ENCODE measurements at places on chromosomes 4 and X. TPM values are rescaled to one million over a fixed set of nuclear protein-coding genes. Genes with fewer than 3 reads are reported as not detected.

The AREG gene
- total RNA-seq, result 13.0 TPM

The BRS3 gene
- total RNA-seq, result not detected

The PPP2R2C gene
- total RNA-seq, result 81.5 TPM

The TRPC3 gene
- total RNA-seq, result 0.26 TPM

The PCDH18 gene
- total RNA-seq, result 6.6 TPM

The SOD3 gene
- 55.8 TPM for total RNA-seq

The COX18 gene
- total RNA-seq, result 11.2 TPM

DNA sequence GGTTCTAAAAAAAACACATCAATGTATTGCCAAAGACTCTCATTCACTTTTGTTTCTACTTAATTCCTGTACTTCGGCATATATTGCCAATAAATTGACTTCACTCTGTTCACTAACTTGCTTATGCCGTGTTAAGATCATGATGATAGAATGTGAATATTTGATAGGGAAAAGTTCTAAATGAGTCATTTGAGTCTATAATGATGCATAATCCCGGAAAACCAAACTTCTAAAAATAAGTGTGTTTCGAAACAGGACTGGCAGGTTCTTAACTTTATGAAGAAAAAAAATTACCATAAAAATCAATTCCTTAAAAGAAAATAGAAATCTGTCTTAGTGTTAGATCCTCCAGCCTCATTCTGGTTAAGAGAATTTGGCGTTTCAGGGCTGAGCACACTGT is 387.5 kb upstream of the FTHL17 start:
- H3K27ac ChIP-seq, result no peak overlapping the region
- no peak for DNase-seq
- no peaks in the 10 kb centered on the region for H3K4me1 ChIP-seq
- no peaks in the 10 kb centered on the region for H3K36me3 ChIP-seq
- no peak overlapping the region for H3K4me3 ChIP-seq
- H3K27me3 ChIP-seq, result no peaks in the 10 kb centered on the region

GRCh38 chrX:34578237-34578636 is 78.8 kb downstream of the TMEM47 start:
- no peak overlapping the region for H3K27ac ChIP-seq
- no peak overlapping the region for H3K4me3 ChIP-seq
- no peak for DNase-seq

DNA sequence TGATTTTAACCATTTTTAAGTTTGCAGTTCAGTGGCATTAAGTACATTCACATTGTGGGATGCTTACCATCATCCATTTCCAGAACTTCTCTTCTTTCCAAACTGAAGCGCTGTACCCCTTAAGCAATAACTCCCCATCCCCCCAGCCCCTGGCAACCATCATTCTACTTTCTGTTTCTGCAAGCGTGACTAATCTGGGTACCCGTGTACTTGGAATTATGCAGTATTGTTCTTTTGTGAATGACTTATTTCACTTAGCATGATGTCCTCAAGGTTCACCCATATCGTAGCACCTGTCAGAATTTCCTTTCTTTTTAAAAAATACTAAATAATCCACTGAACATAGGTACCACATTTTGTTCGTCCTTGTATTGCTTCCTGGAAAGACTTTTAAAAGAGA is 32.9 kb downstream of the USP9X start:
- no peak for DNase-seq
- no peak overlapping the region for H3K4me3 ChIP-seq
- H3K36me3 ChIP-seq, result no peaks in the 10 kb centered on the region
- H3K27me3 ChIP-seq, result no peaks in the 10 kb centered on the region
- peaks cover 25% of the 10 kb centered on the region for H3K4me1 ChIP-seq
- H3K27ac ChIP-seq, result no peak overlapping the region

- no peaks in the 10 kb centered on the region for H3K4me1 ChIP-seq
- no peak overlapping the region for H3K27ac ChIP-seq
- H3K27me3 ChIP-seq, result peaks cover 6% of the 10 kb centered on the region
- no peaks in the 10 kb centered on the region for H3K36me3 ChIP-seq
- no peak overlapping the region for H3K4me3 ChIP-seq
- peak; percentile 12 for DNase-seq
These were observed 25.1 kb downstream of the MSX1 start for GRCh38 chr4:4884611-4885010.

GRCh38 chr4:37516057-37516775 is 170.0 kb downstream of the RELL1 start:
- H3K4me1 ChIP-seq, result no peaks in the 10 kb centered on the region
- no peaks in the 10 kb centered on the region for H3K27me3 ChIP-seq
- no peak for DNase-seq
- H3K4me3 ChIP-seq, result no peak overlapping the region
